ENCODE measurements at places on chromosomes 3 and 15. TPM values are rescaled to one million over a fixed set of nuclear protein-coding genes. Genes with fewer than 3 reads are reported as not detected.

- DNase-seq: no peak
- no peak overlapping the region for H3K27ac ChIP-seq
- H3K27me3 ChIP-seq: no peaks in the 10 kb centered on the region
- no peak overlapping the region for H3K4me3 ChIP-seq
Observed at GRCh38 chr3:140006331-140006730, 71.3 kb downstream of the CLSTN2 start.

- H3K36me3 ChIP-seq: peaks cover 42% of the 10 kb centered on the region
- H3K27me3 ChIP-seq: no peaks in the 10 kb centered on the region
- no peak for DNase-seq
- no peak overlapping the region for H3K4me3 ChIP-seq
Observed at GRCh38 chr3:184919651-184920050, 107.7 kb downstream of the VPS8 start.

GRCh38 chr15:31197497-31198414 lies 96.2 kb upstream of the TRPM1 start:
- no peaks in the 10 kb centered on the region for H3K36me3 ChIP-seq
- no peaks in the 10 kb centered on the region for H3K27me3 ChIP-seq
- H3K27ac ChIP-seq: no peak overlapping the region
- no peak overlapping the region for H3K4me3 ChIP-seq
- no peaks in the 10 kb centered on the region for H3K4me1 ChIP-seq
- no peak for DNase-seq

- no peak overlapping the region for H3K27ac ChIP-seq
- H3K4me1 ChIP-seq: 0 out of 2 replicates have a peak, but pooled peaks cover 3% of the 10 kb centered on the region
- H3K4me3 ChIP-seq: no peak overlapping the region
- H3K27me3 ChIP-seq: no peaks in the 10 kb centered on the region
- DNase-seq: no peak
Observed at GRCh38 chr15:57079446-57079845, 161.0 kb downstream of the TCF12 start.

GRCh38 chr3:66039590-66039887 lies 821 bp upstream of the MAGI1 start:
- H3K4me1 ChIP-seq: peaks cover 43% of the 10 kb centered on the region
- H3K27me3 ChIP-seq: no peaks in the 10 kb centered on the region
- H3K36me3 ChIP-seq: no peaks in the 10 kb centered on the region

DNA sequence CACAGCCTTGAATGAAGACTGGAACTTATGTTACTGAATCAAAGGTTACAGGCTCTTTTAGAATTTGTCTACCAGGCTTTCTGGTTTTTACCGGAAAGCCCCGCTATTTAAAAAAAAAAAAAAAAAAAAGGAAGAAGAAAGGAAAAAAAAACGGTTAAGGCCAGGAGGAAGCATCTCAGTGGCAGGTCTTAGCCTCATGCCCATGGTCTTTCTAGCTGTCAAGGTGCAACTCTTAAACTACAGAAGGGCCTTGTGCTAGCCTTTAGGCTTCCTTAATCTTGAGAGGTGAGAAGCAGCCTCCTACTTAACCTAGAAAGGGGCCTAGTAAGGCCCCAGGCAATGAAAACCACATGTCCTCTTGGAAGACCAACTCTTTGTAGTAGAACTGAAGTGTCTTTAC lies 77.5 kb downstream of the TBC1D5 start:
- no peaks in the 10 kb centered on the region for H3K27me3 ChIP-seq
- DNase-seq: no peak
- no peak overlapping the region for H3K4me3 ChIP-seq

GRCh38 chr3:65915477-65915876 lies 123.2 kb downstream of the MAGI1 start:
- H3K4me3 ChIP-seq: no peak overlapping the region
- no peak overlapping the region for H3K27ac ChIP-seq
- H3K4me1 ChIP-seq: no peaks in the 10 kb centered on the region
- H3K36me3 ChIP-seq: no peaks in the 10 kb centered on the region

- H3K4me3 ChIP-seq: no peak overlapping the region
- H3K4me1 ChIP-seq: peaks cover 42% of the 10 kb centered on the region
- peak overlapping the region; percentile 69 for H3K27ac ChIP-seq
- H3K36me3 ChIP-seq: no peaks in the 10 kb centered on the region
- DNase-seq: peak; percentile 76
Observed at GRCh38 chr15:43911235-43911781, 84.5 kb downstream of the WDR76 start.

- no peaks in the 10 kb centered on the region for H3K4me1 ChIP-seq
- H3K27me3 ChIP-seq: peaks cover 3% of the 10 kb centered on the region
- H3K4me3 ChIP-seq: no peak overlapping the region
- no peaks in the 10 kb centered on the region for H3K36me3 ChIP-seq
- no peak for DNase-seq
Observed at GRCh38 chr3:134872440-134873388, 77.7 kb downstream of the EPHB1 start.

GRCh38 chr3:161854232-161854771 lies 357.7 kb downstream of the OTOL1 start:
- no peaks in the 10 kb centered on the region for H3K36me3 ChIP-seq
- no peaks in the 10 kb centered on the region for H3K4me1 ChIP-seq
- no peak overlapping the region for H3K27ac ChIP-seq
- H3K4me3 ChIP-seq: no peak overlapping the region
- no peak for DNase-seq
- H3K27me3 ChIP-seq: no peaks in the 10 kb centered on the region

- H3K27me3 ChIP-seq: no peaks in the 10 kb centered on the region
- H3K4me1 ChIP-seq: no peaks in the 10 kb centered on the region
- no peak for DNase-seq
- no peaks in the 10 kb centered on the region for H3K36me3 ChIP-seq
- no peak overlapping the region for H3K27ac ChIP-seq
Observed at GRCh38 chr3:7489417-7489816, 628.5 kb downstream of the GRM7 start.

GRCh38 chr3:5458526-5458925 lies 271.0 kb downstream of the EDEM1 start:
- no peaks in the 10 kb centered on the region for H3K4me1 ChIP-seq
- H3K27me3 ChIP-seq: no peaks in the 10 kb centered on the region
- no peak overlapping the region for H3K4me3 ChIP-seq
- H3K27ac ChIP-seq: no peak overlapping the region
- no peaks in the 10 kb centered on the region for H3K36me3 ChIP-seq
- DNase-seq: no peak

DNA sequence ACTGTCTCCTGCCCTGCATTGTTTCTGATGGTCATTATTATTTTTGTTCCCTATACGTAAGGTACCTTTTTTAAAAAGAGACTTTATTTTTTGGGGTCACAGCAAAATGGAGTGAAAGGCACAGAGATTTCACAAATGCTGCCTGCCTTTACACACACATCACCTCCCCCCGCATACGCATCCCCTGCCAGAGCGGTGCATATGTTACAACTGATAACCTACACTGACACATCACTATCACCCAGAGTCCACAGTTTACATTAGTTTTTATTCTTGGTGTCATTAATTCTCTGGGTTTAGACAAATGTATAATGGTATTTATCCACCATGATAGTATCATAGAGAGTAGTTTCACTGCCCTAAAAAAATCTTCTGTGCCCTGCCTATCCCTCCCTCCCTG lies 43.6 kb upstream of the KLF13 start:
- H3K27ac ChIP-seq: no peak overlapping the region
- H3K27me3 ChIP-seq: peaks cover 3% of the 10 kb centered on the region
- H3K4me3 ChIP-seq: no peak overlapping the region
- no peaks in the 10 kb centered on the region for H3K36me3 ChIP-seq
- no peaks in the 10 kb centered on the region for H3K4me1 ChIP-seq

GRCh38 chr15:85691350-85692240 lies 103.1 kb downstream of the KLHL25 start:
- no peak overlapping the region for H3K4me3 ChIP-seq
- H3K27ac ChIP-seq: no peak overlapping the region
- H3K4me1 ChIP-seq: no peaks in the 10 kb centered on the region

DNA sequence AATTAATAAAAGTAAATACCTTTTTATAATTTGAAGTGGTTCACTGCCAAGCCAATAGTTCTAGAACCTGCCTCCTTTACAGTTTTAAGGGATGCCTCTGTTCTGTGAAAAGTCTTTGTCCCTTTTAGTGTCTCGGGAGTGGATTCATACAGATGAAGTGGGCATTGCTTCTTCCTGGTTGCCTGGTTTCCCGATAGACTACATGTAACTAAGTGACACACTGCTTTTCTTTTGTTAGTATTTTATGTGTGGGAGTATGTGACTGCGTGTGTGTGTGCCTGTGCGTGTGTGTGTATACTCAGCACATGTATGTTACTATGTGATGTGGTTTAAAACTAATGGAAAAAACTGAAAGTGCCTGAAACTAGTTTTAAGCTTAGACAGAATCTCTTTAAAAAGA lies 21.1 kb downstream of the PSMD6 start:
- H3K27me3 ChIP-seq: no peaks in the 10 kb centered on the region
- no peak for DNase-seq
- H3K36me3 ChIP-seq: peaks cover 69% of the 10 kb centered on the region
- H3K4me3 ChIP-seq: no peak overlapping the region
- H3K27ac ChIP-seq: no peak overlapping the region

DNA sequence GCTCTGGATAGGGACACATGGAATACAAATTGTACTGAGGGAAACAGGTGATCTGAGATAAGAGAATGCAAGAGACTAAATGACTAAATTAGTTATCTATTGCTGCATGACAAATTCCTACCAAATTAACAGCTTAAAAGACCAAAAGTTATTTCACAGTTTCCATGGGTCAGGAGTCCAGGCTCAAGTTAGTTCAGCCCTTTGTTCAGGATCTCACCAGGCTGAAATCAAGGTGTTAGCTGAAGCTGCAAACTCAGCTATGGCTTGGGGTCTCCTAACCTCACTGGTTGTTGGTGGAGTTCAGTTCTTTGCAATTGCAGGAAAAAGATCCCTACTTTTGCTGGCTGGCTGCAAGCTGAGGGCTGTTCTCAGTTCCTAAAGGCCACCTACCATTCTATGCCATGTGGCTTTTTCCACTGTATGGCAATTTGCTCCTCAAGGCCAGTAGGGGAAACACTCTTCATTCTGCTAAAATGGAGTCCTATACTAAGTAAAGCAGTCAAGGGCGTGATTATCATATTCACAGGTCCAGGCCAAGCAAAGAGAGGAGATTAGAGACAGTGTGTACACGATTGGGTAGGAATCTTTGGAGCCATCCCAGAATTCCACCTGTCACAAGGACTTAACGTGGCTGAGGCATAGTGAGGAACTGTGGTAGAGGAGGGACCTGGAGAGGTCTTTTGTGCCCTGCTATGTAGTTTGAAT lies 53.7 kb downstream of the THRB start:
- DNase-seq: no peak
- H3K27ac ChIP-seq: no peak overlapping the region
- H3K27me3 ChIP-seq: no peaks in the 10 kb centered on the region
- H3K4me1 ChIP-seq: no peaks in the 10 kb centered on the region
- no peak overlapping the region for H3K4me3 ChIP-seq
- H3K36me3 ChIP-seq: no peaks in the 10 kb centered on the region

DNA sequence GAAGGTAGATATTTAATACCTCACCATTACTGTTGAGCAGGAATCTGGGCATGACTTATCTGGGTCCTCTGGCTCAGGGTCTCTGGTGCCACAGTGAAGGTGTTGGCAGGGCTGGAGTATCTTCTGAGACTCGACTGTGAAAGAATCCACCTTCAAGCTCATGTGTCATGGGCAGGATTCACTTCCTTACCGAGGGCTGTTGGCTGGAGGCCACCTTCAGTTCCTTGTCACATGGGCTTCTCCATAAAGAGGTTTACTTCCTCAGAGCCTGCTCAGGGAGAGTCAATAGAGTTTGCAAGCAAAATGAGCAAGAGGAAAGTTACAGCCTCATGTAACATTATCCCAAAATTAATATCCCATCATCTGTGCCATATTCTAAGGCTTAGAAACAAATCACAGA lies 459.5 kb downstream of the NR2F2 start:
- no peaks in the 10 kb centered on the region for H3K36me3 ChIP-seq
- no peak for DNase-seq
- no peak overlapping the region for H3K4me3 ChIP-seq
- H3K27ac ChIP-seq: no peak overlapping the region

DNA sequence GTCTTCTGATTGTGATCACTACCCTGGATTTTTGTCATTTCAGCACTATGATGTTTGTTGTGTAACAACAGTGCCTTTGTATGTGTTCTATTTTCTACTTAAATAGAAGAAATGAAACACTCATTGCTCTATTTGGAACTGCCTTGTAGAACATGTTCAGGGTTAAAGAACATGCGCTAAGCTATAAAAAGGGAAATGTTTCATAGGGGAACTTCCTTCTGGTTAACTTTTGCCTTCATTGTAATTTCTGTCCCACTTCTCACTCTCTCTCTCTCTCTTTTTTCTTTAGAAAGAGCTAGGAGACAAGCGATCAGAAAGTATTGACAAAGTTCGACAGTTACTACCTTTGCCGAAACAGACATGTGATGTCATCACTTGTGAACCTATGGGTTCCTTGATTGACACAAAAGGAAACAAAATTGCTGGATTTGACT lies at the start of gene P2RY12:
TSS of gene P2RY12 (minus strand) at position 13 of the 434 bp plus-strand sequence. CDS start 45,908 bp downstream, outside the sequence.
- no peak within 1 kb of the TSS for H3K27ac ChIP-seq
- H3K27me3 ChIP-seq: no peaks in the 10 kb centered on the region
- no peak within 1 kb of the TSS for H3K4me3 ChIP-seq
- H3K36me3 ChIP-seq: no peaks in the 10 kb centered on the region

GRCh38 chr3:175240921-175241320 lies 381.8 kb downstream of the NAALADL2 start:
- no peaks in the 10 kb centered on the region for H3K36me3 ChIP-seq
- H3K4me3 ChIP-seq: no peak overlapping the region
- no peaks in the 10 kb centered on the region for H3K4me1 ChIP-seq
- no peak overlapping the region for H3K27ac ChIP-seq

- peak overlapping the region; percentile 70 for H3K4me3 ChIP-seq
- H3K36me3 ChIP-seq: peaks cover 39% of the 10 kb centered on the region
- no peaks in the 10 kb centered on the region for H3K27me3 ChIP-seq
- H3K27ac ChIP-seq: peak overlapping the region; percentile 88
- peak; percentile 97 for DNase-seq
Observed at GRCh38 chr3:159765030-159765859, 223.4 kb upstream of the IL12A start.

- DNase-seq: peak; percentile 73
- no peaks in the 10 kb centered on the region for H3K36me3 ChIP-seq
- H3K4me3 ChIP-seq: peak overlapping the region; percentile 41
- H3K27ac ChIP-seq: no peak overlapping the region
- peaks cover 13% of the 10 kb centered on the region for H3K4me1 ChIP-seq
- H3K27me3 ChIP-seq: peaks cover 29% of the 10 kb centered on the region
Observed at GRCh38 chr3:12994607-12995388, 78.4 kb downstream of the IQSEC1 start.

DNA sequence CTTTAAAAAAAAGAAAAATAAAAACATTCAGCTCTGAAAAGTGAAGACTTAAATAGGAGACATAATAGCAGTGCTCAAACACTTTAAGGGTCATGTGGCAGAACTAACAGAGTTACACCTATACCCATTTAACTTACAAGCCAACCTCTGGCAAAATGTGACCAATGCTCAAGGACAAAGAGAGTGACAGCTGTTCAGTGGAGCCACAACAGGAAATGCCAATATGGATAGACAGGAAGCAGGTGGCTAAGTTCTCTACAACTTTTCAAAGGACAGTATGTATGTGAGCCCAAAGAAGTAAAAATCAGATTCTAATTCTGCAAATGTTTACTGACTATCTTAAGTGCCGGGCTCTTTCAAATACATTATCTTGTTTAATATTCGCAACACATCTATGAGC lies 3.4 kb downstream of the TMCC1 start:
- H3K4me3 ChIP-seq: no peak overlapping the region
- no peaks in the 10 kb centered on the region for H3K27me3 ChIP-seq
- no peak overlapping the region for H3K27ac ChIP-seq
- no peak for DNase-seq

Gene ACKR2
- total RNA-seq: not detected

Gene VWA5B2
- total RNA-seq: not detected

Gene PRICKLE2
- 18.3 TPM for total RNA-seq

Gene PRSS50
- total RNA-seq: not detected

Gene SCAMP5
- total RNA-seq: 0.29 TPM

Gene CLDN11
- 1.7 TPM for total RNA-seq

Gene CYP1A2
- not detected for total RNA-seq

Gene SIDT1
- not detected for total RNA-seq
